ENCODE measurements at places on chromosomes 4 and X.

- no peak for DNase-seq
Measured at GRCh38 chr4:99008051-99008450, 12.5 kb downstream of the METAP1 start.

DNA sequence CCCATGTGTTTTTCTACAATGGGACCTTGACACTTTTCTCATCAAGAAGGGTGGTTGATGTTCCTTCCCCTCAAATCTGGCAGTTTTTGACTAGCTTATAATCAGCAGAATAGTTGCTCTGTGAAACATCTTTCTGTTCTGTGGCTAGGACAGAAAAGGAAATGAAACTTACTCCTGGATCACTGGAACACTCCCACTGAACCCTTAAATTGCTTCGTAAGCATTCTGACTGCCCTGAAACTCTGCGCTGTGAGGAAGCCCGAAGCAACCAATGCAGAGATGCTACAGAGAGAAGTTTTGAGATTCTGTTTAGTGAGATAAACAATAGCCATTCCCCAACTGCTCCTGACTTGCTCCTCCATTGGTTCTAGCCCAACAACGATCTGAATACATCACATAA, 602.2 kb downstream of the CENPC start:
- DNase-seq, result no peak

DNA sequence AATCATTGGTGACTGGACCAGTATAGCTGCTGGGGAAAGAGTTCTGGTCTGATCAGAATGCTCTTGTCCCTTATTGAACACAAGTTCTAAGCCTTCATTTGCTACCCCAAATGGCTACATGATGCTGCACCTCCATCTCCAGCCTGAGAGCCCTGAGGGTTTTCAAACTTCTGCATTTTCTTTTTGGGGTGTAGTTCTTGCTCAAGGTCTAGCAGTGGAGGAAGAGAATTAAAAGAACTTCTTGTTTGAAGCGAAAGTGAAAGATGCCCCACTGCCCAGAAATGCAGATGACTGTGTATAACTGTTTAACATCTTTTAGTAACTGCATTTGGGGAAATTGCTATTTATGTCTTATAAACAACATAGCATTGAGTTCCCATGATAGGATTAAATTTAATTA, 38.5 kb downstream of the LAMTOR3 start:
- no peak for DNase-seq

DNA sequence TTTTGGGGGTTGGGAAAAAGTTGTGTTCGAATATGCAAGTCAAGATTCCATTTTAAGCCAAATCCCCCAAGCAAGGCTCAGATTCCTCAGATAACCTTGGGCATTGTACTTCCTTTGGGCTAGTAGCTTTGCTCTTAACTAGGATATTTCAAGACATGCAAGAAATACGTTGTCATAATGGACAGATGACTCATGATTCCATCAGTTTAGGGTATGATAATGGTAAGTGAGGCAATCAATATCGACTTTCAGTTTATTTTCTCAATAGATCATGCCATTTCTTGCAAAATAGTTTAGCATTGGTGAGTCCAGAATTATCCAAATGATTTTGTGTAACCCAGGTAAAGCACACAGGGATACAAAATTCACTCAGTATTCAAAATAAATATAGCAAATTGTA, 25.4 kb downstream of the CFAP299 start:
- DNase-seq, result no peak

DNA sequence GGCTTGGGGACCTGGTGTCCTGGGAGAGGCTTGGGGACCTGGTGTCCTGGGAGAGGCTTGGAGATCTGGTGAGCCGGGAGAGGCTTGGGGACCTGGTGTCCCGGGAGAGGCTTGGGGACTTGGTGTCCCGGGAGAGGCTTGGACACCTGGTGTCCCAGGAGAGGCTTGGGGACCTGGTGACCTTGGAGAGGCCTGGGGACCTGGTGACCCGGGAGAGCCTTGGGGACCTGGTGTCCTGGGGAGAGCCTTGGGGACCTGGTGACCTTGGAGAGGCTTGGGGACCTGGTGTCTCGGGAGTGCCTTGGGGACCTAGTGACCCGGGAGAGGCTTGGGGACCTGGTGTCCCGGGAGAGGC, 12.6 kb downstream of the SHOX start:
- no peak for DNase-seq

- DNase-seq, result no peak
Measured at GRCh38 chrX:38156838-38157237, 63.8 kb downstream of the SRPX start.

GRCh38 chrX:83469551-83469950, 38.5 kb upstream of the POU3F4 start:
- no peak for DNase-seq

DNA sequence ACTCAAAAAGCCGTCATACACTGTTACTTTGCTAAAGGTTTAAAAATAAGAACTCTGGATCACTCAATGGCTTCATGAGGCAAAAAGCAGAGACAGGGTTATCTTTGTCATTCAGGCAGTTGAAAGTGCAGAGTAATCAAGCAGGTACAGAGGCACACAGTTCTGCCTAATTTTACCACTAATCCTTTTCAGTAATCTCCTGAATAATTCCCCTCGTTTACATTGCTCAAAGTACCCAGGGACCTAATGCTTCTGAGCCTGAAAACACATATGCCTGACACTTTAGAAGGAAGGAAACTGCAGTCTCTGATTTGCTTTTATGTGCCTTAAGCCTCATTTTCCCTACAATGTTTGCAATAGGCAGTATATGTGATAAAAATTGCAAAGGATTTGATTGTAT, 71.4 kb upstream of the TRAM1L1 start:
- DNase-seq, result no peak

GRCh38 chr4:77505275-77505957, 100.2 kb upstream of the CXCL13 start:
- DNase-seq, result no peak

GRCh38 chr4:133403913-133404312, 254.8 kb downstream of the PCDH10 start:
- DNase-seq, result no peak

GRCh38 chrX:108123591-108124366, 32.2 kb downstream of the ATG4A start:
- DNase-seq, result no peak

GRCh38 chrX:15594371-15594770, 6.4 kb downstream of the ACE2 start:
- no peak for DNase-seq

DNA sequence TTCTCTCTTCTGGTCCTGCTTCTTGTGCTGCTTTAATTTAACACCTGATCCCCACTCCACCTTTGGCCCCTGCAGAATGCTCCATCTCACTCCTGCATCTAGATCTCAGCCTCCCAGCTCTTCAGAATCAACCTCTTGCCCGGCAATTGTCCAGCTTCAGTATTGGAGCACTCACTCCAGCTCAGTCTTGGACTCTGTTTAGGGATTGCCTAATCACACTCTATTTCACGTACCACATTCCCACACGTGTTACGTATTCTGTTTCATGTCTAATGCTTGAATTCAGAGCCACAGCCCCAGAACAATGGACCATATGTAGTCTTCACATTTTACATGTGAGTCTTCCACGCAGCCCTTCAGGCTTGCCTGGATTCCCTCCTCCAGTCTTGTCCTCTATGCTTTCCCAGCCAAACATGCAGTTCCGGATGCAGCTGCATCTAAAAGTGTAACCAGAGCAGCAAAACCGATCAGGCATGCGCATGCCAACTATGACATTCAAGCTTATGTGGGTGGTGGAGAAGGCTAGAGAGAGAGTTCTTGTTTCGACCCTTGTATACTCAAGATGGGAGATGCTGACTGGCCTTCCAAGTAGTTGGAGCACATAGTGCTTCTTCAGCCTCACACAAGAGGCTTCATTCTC, 105.2 kb upstream of the FAM9A start:
- no peak for DNase-seq

- DNase-seq, result no peak
Measured at GRCh38 chrX:141455103-141455502, 129.4 kb downstream of the SPANXA1 start.
